ENCODE measurements at places on chromosomes 16 and 17. TPM values are rescaled to one million over a fixed set of nuclear protein-coding genes. Genes with fewer than 3 reads are reported as not detected.

DNA sequence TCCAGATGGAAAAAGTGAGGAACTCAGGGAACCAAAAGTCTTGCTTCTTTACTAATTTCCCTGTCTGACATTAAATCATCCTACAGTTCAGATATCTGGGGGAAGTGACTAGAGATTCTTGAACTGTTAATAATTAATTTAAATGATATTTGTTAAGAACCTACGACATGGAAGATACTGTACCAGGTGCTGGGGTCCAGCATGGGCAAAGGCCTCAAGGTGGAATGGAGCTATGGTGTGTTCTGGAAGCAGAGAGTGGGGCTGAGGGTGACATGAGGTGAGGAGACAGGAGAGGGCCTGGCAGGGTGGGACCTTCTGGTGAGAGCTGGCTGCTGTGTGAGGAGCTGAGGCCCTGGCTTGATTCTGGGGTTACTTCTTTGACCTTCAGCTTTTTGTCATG lies 6.0 kb upstream of the CCL2 start:
- DNase-seq = no peak

GRCh38 chr16:25063865-25064264 lies 47.7 kb upstream of the LCMT1 start:
- DNase-seq = no peak

DNA sequence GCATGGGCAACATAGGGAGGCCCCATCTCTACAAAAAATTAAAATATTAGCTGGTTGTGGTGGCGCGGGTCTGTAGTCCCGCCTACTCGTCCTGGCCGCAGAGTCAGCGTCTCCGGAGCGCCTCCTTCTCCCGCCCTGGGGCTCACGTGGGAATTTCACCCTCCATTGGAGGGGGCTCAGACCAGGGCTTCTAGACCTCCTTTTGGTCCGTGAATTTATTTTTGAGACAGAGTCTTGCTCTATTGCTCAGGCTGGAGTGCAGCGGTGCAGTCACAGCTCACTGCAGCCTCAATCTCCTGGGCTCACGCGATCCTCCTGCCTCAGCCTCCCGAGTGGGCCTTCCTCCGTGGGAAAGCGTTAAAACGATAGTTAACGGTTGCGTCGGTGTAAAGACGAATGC lies 394 bp upstream of the NME4 start:
- peak; percentile 38 for DNase-seq

DNA sequence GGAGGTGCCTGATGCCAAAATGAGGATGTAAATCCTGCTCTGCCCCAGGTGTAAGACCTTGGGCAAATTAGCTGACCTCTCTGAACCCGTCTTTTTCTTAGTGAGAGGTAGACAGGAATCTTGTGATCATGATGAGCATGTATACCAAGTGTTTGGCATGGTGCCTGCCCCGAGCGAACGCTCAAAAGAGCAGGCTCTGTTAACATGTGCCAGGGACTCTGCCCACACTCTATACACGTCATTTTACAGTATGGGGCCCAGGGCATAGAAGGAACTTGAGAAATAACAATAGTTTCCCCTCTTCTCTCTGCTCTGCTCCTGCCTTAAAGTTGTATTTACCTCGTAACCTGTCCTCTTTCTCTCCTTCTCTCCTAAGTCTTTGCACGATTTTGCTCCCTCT lies 9.3 kb upstream of the MAF start:
- DNase-seq = no peak

PTGES3L gene
- polyA plus RNA-seq = 0.59 TPM

FOXF1 gene
- not detected for polyA plus RNA-seq

Data from B cell (primary cell).